Stimulated activated CD8-positive, alpha-beta memory T cell treated with anti-CD3 and anti-CD28 coated beads, Interleukin-12 subunit alpha, Interleukin-12 subunit beta, amount 100 ng/mL, for 4 hours (primary cell): ENCODE measurements at places on chromosomes 1 and 21.

DNA sequence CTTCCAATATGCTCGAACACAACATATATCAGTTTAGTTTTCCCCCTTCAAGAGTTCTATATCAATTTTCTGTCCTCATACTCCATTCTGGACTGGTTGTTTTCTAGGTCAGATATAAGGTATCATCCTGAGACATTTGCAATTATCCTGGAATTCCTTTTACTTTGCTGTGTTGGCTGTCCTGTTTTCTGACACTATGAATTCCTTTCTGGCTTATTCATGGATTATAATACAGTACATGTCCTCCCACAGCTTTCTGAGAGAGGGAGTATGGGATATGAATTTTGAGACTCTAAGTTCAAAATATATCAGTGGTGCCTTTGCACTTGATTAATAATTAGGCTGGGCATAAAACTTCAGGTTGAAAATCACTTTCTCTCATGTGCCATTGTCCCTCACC lies 11.9 kb downstream of the PHTF1 start:
- DNase-seq: no peak

- no peak for DNase-seq
Measured at GRCh38 chr1:195105281-195105680, 1503.0 kb downstream of the KCNT2 start.

- no peak for DNase-seq
Measured at GRCh38 chr1:94068999-94069918, 51.7 kb downstream of the ABCA4 start.

GRCh38 chr1:32902535-32902920 lies 1.3 kb upstream of the TMEM54 start:
- DNase-seq: no peak

DNA sequence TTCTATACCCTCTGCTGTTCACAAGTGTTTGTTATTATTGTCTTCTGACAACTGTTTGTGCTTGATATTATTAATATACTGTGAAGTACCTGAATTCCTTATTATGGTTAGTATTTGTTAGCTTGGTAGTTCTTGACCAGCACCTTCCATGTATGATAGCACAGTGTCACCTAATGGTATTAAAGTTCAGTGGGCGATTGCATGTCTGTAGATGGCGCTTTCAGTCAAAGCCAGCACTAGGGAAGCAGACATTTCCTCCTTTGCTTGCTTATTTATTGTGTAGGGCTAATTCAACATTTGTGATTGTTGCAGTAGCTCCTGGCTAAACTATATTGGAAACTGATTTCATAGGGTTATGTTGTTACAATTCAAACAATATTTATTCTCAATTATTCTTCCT lies 218.0 kb downstream of the ZP4 start:
- no peak for DNase-seq

DNA sequence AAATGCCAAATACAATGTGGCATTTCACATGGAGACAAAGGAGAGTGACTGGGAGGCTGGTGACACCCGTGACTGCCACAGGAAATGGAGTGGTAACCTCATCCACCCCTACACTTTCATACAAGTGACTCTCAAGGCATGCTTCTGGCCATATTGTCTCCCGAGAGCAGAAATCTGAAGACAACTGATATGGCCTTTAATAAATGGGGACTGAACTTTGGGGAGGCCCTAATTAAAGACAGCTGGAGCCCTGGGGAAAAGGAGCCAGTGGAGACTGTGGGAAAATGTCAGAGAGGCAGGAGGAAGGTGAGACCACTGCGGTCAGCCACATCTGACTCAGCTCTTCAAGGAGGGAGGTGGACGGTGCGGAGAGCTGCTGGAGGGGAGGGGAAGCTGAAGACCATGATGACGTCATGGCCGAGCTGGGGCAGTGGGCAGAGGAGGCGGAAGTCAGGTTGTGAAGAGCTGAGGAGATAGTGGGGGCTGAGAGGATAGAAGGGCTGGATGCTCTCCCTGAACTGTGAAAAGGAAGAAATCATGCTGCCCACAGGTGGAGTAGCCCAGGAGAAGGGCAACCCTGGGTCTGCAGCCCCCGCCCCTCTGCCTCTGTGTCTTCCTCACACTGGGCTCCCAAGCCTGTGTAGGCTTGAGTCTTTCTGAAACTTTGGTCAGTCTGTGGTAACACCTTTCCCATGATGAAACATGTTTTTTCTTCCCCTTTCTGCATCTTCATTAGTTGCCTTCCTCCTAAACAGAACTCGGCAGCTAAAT lies 14.0 kb upstream of the NCF2 start:
- DNase-seq: no peak

- no peak for DNase-seq
Measured at GRCh38 chr1:164369698-164370365, 189.2 kb upstream of the PBX1 start.

DNA sequence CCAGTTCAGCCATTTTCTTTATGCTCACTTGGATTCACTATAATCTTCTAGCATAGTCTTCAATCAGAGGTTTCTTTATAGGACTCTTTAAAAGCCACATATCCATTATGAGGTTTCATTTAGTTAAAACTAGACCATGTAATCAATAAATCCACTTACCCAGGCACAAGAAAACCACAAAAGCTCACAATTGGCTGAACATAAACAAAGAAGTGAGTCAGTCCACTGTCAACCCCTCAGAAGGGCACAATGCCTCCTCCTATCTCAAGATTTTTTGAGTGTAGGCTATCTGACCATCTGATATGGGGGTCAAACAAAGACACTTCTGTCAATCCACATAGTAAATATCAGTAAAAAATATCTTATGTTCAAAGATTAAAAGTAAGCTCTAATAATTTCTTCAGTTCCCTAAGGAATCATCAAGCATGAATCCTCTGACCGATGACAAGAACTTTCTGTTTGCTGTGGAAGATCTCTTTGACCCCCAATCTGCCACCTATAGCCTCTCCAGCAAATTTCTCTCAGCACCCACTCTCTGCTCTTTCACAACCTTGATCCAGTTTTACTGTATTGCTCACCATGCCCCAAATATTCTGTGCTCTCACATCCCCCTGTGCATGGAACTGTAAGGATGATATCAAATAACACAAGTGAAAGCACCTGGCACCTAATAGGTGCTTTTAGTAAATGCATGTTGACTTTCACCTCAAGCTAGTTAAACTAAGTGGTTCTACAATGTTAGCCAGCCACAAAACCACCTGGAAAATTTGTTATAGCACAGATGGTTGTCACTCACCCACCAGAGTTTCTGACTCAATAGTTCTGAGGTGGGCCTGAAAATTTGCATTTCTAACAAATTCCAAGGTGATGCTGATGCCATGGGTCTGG lies 16.7 kb downstream of the RAB3B start:
- no peak for DNase-seq

DNA sequence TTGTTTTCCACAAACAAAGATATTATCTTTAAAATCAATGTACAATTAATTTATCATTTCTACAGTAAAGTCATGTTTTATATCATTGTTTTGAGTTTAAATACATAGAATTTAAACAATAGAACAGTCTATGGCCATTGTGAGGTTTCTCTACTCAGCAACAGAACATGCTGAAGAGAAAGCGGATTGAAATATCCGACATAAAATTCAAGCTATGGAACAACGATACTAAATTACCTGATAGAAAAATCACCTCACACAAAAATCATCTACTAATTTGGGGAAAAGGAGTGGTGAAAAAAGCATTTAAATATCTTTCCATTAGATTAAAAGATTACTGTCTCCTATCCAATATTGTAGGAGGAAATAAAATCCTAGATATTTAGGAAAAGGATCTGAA lies 12.6 kb downstream of the CDKN2C start:
- no peak for DNase-seq

DNA sequence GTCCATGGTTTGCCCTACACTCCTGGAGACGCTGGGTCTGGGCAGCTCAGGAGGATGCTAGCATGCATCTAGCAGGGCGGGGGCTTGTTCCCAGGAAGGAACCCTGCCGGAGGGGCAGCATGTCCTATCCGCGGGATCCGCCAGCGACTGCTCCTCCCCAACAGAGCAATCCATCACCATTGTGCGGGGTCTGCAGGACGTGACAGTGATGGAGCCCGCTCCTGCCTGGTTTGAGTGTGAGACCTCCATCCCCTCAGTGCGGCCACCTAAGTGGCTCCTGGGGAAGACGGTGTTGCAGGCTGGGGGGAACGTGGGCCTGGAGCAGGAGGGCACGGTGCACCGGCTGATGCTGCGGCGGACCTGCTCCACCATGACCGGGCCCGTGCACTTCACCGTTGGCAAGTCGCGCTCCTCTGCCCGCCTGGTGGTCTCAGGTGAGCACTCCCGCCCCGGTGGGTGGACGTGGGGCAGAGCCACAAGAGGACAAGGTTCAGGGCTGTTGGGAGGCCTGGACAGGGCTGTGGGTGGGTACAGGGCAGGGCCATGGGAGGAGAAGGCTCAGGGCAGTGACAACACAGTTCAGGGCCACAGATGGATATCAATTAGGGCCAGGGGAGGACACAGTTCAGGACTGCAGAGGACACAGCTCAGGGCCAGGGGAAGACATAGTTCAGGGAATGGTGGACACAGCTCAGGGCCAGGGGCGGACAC lies 71.3 kb downstream of the OBSCN start:
- no peak for DNase-seq

GRCh38 chr1:186948535-186948934 lies 119.8 kb downstream of the PLA2G4A start:
- no peak for DNase-seq

DNA sequence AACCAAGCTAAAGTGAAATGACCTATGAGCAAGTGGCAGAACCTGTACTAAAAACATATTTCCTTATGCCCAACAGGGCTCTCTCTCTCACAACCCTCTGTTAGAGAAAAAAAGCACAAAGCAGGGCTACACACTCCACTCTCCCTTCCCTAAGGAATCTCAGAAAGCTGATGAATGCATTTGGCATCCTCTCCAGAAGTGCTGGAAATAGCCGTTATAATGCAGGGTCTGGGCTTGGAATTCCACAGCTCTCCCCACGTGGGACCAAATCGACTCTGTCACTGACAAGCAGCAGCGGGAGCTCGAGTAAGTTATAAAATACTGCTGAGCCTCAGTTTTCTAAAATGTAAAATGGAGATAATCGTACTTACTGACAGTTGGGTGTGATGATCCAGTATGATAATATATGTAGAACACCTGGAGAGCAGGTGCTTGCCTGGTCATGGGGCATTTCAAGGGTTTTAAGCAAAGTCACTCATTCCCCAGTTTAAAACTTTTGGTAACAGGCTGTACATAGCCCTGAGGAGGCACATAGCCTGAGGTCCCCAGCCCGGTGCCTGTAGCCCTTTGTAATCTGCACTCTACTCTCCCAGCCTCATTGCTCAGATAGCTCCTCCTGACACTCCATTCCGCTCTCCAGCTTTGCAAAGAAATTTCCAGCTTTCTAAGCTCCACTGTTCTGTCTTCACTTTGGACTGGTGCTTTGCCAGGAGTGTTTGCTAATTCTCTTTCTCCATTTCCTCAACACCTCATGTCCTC lies 175.6 kb upstream of the DAB1 start:
- DNase-seq: no peak

DNA sequence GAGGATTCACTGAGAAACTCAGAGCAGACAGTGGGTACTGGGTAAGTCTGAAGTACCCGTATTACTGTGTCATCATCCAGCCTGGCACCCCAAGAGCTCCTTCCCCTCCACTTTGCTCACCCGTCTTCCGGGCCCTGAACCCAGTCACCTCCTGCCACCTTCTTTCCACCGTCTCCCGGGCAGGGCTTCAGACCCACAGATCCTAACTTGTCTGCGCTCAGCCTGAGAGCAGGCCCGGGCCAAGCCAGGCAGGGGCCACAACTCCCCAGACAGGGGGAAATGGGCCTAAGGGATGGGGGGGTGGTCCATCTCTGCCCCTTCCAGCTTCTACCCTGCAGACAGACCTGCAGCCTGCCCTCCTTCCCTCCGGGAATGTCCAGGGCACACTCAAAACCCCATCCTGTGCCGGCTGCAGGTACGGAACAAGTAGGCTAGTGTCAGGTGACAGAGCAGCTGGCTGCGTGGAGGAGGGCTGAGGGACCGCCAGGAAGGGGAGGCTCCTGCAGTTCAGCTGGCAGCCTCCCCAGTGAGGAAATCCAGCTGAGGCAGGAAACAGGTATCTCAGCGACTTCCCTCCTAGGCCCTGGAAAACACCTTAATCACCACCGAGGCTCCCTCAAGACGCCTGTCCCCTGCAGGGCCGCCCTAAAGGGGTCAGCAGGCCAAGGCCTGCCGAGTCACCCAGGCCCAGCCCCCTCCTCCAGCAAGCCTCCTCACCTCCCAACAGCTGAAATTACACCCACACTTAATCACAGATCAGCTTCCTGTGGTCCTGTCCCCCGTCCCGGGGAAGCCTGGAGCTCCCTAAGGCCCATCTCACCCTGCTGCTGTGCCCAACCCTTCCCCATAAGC lies 3.5 kb downstream of the HSPG2 start:
- DNase-seq: no peak

DNA sequence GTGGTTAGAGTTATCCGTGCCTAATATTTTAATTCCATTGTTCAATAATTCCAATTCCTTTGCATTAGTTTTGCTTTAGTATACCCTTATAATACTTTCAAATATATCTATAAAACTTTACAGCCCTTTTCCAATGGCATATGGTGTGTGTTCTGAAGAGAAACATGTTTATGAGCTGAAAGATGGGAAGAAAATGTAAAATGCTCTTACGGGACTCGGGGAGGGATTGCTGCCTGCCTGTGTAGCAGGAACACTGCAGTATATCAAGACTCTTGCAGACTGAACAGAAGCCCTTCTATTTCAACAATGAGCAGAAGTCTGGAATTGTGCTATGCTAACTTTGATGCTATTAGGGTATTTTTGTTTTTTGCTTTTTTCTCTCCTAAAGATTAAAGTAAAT lies 406.8 kb downstream of the PTBP2 start:
- DNase-seq: no peak

DNA sequence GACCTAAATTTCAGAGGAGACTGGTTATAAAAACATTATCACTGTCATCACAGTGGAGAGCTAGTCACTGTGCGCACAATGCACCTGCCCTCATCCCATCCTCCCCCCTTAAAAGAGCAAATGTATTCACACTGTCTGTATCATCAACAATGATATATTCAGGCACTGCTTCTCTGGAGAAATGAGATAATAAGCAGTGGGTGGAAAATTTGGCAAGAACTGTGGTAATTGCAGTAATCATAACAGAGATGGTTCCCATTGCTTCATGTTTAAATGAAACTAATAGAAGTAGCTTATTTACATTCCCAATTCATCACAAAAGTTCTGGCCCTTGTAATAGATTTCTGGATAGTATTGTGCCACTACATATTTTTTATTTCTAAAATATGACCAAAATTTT lies 867.4 kb upstream of the ADGRL2 start:
- no peak for DNase-seq

GRCh38 chr1:93620172-93620840 lies 61.3 kb downstream of the BCAR3 start:
- DNase-seq: no peak

- no peak for DNase-seq
Measured at GRCh38 chr1:153805886-153806719, 30.9 kb downstream of the SLC27A3 start.
